EH (cell line): ENCODE measurements at places on chromosomes 3 and 15.

- DNase-seq = peak; percentile 44
These were observed 576 bp upstream of the RPAP1 start for GRCh38 chr15:41544650-41545015.

DNA sequence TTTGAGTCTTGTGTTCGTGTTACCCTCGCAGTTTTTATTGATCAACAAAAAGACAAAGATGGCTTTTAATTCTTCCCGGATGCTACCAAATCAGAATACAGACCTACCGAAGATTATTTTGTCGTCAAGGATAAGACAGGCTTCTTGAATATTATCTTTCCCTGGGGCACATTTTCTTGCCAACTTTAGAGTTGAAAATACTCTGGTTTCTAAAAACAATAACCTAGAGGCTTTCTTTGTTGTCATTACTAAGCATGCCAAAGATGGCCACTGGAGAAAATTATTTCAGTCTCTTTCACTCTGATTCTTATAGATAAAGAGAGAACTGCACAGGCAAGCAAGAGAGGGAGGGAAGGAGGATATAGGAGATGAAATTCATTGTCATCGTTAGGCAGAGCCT, 33.9 kb downstream of the OXNAD1 start:
- no peak for DNase-seq

GRCh38 chr3:49183873-49184272, 12.5 kb downstream of the KLHDC8B start:
- DNase-seq = no peak

DNA sequence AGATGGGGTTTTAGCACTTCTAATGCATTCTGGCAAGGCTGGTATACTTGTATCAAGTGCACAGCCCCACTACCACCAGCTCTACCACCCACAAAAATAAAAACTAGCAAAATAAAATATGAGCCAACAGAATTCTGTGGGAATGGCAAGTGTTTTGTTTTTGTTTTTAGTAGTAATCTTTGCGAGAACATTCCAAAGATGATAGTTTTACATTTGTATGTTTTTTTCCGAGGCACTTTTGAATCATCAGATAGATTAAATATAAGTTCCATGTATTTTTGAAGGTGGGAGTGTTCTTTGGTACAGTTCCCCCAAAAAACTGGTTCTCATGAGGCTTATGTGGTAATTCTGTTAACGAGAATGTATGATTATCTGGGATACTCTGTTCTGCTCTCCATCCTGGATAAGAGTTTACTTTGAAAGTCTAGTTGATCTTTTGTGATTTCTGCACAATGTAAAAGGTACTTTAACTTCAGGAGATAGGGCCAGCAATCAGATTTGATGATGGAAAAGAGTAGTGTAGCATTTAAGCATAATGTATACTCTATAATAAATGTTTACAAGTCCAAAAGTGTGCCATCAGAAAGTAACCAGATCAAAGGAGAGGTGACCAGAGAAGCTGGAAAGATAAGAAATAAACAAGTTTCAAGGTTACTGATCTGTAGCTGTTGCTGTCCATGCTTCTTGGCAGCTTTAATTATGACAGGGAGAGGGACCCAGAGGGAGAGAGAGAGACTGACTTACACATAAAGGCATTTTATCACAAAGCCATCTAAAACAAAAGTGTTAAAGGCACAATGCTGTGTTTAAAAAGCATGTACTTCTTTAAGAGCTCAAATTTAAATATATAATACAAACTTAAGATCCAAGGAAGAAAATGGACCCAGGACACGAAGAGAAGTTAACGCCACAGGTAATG, 130.9 kb downstream of the PGPEP1L start:
- peak; percentile 83 for DNase-seq

DNA sequence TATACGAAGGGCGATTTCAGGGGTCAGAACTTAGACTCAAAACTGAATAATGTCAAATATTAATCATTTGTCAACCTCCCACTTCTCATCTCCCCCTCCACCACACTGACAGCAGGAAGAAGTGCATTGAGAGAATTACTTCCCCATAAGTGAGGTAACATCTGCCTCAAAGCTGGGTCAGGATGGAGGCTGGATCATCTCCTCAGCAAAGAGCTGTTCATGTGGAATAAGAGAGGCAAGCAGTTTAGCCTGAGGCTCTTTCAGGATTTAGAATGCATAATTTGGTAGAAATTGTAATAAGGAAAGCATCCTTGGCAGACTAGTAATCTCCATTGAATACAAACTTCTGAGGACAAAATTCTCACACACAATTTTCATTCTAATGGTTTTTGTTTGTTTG, 512.1 kb downstream of the ROBO1 start:
- DNase-seq = peak; percentile 46

DNA sequence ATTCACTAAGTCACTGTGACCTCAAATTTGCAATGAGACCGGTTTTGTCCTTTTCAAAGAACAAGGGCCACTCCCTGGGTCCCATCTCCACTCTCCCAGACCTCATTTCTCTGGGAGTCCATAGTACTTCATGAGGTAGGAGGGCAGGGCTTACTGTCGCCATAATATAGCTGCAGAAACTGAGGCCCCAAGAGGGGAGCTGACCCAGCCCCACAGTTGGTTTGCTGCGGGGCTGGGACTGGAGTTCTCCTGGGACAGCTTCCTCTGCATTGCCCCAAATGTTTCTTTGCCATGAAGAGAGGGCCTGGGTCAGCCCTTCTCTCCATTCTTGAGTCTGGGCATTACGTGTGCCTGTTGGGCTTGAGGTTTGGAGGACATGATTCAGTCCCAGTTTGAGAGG, 60.1 kb downstream of the ITGA11 start:
- no peak for DNase-seq

DNA sequence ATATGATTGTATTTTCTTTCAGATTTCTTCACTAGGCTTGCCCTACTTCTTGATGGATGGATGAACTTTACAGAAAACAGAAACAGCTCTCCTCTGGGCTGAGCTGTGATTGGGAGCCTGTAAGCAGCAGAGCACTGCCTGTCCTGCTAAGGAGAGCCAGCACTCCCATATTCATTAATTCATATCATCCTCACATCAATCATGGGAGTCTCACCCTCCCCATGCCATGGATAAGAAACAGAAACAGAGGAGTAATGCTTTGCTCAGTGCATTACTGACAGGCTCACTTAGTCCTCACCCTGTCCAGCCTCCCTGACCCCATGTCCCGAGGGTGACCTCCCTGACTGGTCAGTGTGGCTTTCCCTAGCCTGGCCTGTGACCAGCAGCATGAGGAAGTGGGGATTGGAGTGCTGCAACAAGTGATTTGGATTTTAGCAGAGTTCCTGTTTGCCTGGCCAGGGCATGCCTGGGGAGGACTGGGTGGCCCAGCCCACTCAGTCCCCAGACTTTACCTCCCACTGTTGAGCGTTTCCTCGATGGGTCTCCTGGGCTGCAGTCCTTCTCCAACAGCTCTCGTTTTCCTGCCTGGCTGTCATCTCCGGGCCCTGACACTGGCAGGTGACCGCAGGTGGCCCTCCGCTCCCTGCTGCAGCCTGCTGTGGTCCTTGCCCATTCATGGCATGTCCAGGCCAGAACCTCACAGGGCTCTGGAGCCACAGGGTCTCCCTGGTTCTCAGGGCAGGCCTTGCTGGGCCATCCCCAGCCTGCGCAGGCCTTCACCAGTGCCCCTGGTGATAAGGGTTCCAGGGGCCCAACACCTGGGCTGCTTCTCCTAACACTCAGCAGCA, 1.3 kb upstream of the TMIE start:
- no peak for DNase-seq

DNA sequence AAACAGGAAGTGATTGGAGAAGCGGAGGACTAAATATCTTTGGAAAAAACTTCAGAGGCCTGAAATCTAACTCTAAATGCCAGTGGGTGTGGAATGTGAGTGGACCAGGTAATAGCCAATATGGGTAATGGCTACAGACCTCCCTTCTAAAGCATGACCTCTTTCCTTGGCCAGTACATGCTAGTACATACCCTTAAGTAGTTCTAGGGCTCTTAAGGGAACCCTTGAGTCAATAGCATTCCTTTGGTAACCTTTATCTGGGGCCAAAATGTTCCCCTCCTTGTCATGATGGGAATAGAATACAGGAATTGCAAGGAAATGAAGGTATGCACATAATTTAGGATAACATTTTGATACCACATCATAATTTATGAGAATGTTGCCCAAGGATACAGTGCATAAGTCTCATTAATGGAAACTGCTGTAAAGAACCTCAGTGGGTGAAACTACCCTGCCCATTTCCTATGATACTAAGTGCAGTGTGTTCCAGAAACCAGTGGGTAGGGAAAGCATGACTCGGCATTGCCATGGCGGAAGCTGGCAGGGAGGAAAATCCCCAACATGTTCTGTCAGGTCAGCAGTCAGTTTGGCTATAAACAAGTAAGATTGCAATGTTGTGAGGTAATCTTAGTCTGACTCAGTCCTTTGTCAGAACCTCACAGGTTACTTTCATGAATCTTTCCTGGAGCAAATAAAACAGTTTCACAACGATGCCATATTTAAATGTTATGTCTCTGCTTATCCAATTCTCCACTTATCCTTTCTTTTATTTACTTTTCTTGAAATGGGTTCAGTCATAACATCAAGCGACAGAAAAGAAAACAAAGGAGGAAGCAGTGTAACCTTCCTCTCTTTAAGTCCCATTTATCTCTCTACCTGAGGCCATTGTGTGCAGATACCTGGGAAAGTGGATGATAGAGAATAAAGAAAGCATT, 23.5 kb upstream of the RAP2B start:
- peak; percentile 93 for DNase-seq

GRCh38 chr3:20576228-20576627, 390.2 kb upstream of the SGO1 start:
- DNase-seq = peak; percentile 77

DNA sequence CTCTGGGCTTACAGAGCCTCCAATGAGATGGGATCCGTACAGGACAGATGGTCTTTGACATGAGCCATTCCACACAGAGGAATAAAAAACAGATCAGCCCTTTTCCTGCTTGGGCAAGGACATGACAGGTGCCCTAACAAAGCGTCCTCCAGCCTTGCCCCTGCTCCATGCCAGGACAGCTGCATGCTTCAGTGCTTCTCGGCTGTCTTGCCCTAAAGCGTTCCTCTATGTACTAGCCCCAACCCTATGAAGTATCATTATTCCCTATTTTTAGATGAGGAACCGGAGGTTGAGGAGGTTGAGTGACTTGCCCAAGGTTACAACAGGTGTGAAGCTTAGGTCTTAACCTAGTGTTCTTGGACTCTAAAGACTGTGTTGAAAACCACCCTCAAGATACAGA, 10.5 kb downstream of the POMGNT2 start:
- no peak for DNase-seq

DNA sequence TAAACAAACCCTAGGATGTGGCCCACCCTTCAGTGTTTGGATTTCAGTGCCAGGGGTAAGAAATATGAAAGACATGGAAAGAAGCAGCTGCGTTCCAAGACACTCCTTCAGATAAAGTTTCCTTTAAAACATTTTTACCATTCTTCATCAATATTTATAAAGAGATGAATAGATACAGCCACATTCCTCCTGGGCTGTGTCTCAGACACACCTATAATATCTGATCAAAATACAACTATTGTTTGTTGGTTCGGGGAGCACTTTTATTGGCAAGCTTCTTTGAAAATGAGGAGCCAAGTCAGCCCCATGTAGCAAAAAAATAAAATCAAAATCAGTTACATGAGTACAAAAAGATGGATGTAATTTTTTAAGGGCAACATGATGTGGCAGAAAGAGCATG, 53.2 kb downstream of the RPL22L1 start:
- no peak for DNase-seq

- no peak for DNase-seq
These were observed 113.1 kb downstream of the MYO5A start for GRCh38 chr15:52415628-52416027.

DNA sequence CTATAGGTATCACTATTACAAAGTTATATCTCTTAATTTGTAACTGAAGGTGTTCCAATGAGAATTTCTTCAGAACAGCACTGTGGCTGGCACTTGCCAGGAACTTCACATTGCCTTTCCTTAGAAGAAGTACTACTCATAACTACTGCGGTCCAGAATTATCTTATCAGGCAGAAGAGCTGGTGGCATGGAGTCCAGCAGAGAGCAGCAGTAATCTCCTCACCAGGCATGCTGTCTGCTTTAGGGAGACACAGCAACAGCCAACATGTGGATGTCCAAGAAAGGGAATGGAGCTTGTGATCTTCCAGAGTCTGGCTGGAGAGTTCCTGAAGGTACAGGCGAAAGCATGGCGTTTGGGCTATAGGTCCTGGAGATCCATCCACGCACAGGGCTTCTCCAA, 919.7 kb upstream of the NR2F2 start:
- peak; percentile 50 for DNase-seq

- DNase-seq = peak; percentile 18
These were observed 114.4 kb downstream of the PDZRN3 start for GRCh38 chr3:73510334-73510733.

DNA sequence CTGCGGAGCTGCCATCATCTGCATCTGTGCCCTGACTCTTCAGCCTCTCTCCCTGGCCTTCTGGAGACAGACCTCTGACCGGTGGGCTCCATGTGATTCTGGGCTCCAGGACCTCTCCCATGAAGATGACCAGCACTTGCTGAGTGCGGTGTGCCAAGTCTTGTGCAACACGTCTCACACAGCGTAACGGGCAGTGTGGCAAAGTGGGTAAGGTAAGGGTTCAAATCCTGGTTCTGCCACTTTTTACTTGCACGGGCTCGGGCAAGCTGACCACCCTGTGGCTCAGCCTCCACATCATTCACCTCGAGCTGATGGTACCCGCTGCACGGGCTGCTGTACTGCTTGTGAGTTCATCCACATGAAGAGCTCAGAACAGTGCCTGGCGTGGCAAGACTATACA, 6.5 kb upstream of the SYNM start:
- DNase-seq = no peak

- peak; percentile 68 for DNase-seq
These were observed 25.1 kb upstream of the FSTL1 start for GRCh38 chr3:120475722-120476377.

- DNase-seq = no peak
These were observed 124.8 kb downstream of the RPLP1 start for GRCh38 chr15:69577397-69577796.

- DNase-seq = no peak
These were observed 783.3 kb upstream of the CADM2 start for GRCh38 chr3:84175449-84175848.

- DNase-seq = no peak
These were observed 23.4 kb downstream of the GTF2E1 start for GRCh38 chr3:120765830-120766493.

DNA sequence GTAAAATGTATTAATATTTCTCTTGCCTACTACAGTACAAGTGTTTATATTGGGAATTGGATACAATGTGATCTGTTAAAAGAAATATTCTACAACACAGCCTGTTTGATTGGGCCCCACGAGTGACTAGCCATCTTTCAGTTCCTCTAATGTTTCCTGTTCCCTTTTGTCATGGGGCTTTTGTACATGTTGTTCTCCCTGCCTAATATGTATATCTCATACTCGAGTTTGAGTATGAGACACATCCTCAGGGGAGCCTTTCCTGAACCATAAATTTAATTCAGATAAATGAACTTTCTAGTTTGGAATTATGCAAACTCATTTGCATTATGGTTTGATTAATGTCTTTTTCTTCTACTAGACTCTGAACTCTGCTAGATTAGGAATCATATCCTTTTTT, 65.5 kb downstream of the MEF2A start:
- DNase-seq = no peak

DNA sequence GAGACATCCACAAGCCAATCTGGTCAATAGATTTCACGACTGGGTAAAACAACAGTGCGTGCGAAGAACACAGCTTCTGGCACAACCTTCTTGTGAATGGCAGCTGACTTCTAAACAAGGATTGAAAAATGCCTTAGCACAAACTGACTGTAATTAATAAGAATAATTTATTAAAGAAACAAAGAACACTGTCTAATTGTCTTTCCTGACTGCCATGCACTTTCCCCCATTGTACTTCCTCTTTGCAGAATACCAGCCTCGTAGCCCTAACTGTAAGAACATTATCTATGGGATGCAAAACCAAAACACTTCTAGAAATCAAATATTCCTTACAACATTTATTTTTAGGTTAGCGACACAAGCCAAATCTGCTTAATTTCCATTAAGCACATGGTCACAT, 6.5 kb downstream of the FOXP1 start:
- no peak for DNase-seq
